ENCODE measurements at places on chromosomes 4 and X. TPM values are rescaled to one million over a fixed set of nuclear protein-coding genes. Genes with fewer than 3 reads are reported as not detected.

- no peak for DNase-seq
Measured at GRCh38 chrX:130114141-130114588, 3.9 kb upstream of the ELF4 start.

- peak; percentile 19 for DNase-seq
Measured at GRCh38 chr4:92163348-92163747, 140.4 kb upstream of the GRID2 start.

- peak; percentile 17 for DNase-seq
Measured at GRCh38 chrX:68511255-68511654, 12.4 kb downstream of the YIPF6 start.

DNA sequence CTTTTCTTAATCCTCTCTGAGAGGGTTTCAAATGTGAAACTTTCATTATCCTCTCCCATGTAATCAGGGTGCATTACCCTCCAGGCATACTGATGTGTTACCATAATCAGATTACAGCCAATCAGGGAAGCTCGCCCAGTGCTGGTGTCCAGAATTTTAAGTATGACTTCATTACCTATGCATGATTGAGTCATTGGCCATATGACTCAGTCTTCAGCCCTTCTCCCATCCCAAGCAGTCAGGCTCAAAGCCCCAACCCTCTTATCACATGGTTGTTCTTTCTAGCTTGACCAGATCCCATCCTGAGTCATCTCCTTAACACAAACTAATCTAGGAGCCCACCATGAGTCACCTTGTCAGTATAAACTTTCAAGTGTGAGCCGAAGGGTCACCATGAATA is 1668.1 kb upstream of the AGA start:
- peak; percentile 50 for DNase-seq

GRCh38 chr4:170259631-170260153 is 169.9 kb upstream of the AADAT start:
- peak; percentile 93 for DNase-seq

DNA sequence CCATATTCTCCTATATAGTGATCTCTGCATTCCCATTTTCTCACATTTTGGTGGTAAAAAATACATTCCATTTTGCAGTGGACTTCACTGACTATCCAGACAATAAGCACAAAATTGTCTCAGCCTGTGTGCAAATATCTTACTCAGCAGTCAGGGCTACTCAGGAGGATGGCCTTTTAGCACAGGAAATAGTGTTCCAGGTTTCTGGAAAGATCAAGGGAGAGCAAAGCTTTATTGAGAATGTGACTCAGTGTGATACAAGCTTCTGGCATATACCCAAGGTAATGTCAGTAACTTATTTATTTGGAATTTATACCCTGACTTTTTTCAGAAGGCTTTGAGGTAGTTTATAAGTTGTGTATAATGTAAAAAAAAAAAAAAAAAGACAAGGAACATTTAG is 233.4 kb downstream of the TEX13A start:
- no peak for DNase-seq

GRCh38 chr4:150217192-150217591 is 138.9 kb downstream of the DCLK2 start:
- peak; percentile 59 for DNase-seq

Gene EGFL6
- not detected for total RNA-seq

Gene FAM114A1
- total RNA-seq = 118 TPM

Gene TMSB15C
- 2.2 TPM for total RNA-seq

Gene CASP6
- 69.8 TPM for total RNA-seq

Gene FRAS1
- total RNA-seq = 1.8 TPM

All from H4 (cell line).